Femur (tissue), 1 donor: ENCODE measurements at places on chromosomes 11 and 22.

DNA sequence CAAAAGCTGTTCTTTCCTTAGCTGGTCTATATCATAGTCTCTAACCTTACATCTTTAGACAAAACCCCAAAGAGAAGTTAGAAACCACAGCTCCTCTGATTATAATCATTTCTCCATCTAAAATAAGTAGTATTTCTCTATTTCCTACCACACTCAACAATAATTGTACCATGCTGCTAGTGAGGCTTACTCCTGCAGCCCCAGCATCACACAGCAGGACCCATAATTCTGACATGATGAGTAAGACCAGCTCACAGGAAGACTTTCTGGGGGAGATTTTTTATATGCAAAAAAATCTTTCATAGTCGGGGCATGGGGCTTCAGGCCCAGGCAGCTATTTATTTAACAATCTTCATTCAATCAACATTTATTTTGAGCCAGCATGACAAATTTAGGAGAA, 441.6 kb downstream of the DYNC2H1 start:
- no peak for DNase-seq

GRCh38 chr22:42819412-42820044, 37.5 kb downstream of the ARFGAP3 start:
- no peak for DNase-seq

GRCh38 chr11:70111269-70112016, 33.3 kb downstream of the ANO1 start:
- peak; percentile 84 for DNase-seq

- DNase-seq: no peak
These were observed 4.7 kb upstream of the C11orf96 start for GRCh38 chr11:43937434-43938411.
